ENCODE measurements at places on chromosomes 5 and 9.

- no peak for DNase-seq
Observed at GRCh38 chr5:2841208-2841607, 89.7 kb upstream of the IRX2 start.

DNA sequence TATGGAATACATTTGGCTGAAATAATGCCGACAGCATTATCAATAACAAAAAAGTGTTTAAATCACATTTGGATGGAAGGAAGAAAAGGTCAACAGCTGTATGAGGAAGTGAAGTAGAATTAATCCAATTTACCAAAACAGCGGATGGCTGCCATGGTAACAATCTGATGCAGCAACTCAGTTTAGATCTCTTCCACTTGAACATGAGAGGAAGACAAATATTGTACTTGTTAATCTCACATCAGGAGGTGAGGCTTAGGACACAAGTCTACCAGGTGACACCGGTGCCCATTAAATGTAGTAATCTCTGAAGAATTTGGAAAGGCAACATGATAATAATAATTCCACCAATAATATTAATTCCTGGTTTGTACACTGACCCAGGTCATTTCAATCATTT lies 2.4 kb downstream of the RASEF start:
- no peak for DNase-seq

DNA sequence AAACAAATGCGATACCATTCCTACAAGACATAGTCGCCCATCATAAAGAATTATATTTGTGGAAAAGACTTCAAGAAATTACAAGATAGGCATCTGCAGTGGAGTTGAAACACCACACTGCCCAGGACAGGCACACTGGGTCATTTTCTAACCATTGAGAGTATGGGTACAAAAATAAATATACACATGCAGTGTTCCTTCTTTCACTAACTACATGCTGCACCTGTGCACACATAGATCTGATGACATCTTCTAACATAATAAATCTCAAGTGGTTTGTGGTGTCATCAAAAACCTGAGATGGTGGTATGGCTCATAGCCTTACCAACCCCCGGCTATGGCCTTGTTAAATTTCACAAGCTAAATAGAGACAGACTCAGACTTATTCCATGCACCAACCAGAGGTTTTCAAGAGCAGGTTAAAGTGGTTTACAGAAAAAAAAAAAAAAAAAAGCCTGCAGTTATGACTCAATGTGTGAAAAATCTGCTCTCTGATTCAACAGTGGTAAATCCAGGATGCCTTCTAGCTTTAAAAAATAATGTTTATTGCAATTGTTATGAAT lies 12.4 kb upstream of the NFIB start:
- no peak for DNase-seq

- peak; percentile 55 for DNase-seq
Observed at GRCh38 chr9:13267743-13268142, 11.7 kb downstream of the MPDZ start.

DNA sequence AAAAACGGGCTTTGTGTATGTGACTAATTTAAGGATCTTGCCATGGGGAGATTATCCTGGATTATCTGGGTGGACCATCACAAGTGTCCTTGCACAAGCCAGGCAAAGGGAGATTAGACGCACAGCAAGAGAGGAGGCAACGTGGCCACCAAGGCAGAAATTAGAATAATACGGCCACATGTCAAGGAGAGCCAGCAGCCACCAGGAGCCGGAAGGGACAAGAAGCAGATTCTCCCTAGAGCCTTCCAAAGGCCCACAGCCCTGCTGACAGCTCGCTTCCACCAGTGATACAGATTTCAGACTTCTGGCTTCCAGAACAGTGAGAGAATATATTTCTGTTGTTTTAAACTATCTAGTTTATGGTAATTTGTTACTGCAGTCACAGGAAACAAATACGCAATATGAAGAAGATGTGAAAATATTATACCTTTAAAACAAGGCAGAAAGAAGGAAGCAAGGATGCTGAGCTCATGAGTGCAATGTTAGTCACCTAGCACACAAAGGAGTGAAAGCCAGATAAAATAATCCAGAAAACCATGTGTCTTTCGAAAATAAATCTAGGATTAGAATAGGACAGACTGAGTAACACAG lies 28.7 kb upstream of the F2RL1 start:
- no peak for DNase-seq

DNA sequence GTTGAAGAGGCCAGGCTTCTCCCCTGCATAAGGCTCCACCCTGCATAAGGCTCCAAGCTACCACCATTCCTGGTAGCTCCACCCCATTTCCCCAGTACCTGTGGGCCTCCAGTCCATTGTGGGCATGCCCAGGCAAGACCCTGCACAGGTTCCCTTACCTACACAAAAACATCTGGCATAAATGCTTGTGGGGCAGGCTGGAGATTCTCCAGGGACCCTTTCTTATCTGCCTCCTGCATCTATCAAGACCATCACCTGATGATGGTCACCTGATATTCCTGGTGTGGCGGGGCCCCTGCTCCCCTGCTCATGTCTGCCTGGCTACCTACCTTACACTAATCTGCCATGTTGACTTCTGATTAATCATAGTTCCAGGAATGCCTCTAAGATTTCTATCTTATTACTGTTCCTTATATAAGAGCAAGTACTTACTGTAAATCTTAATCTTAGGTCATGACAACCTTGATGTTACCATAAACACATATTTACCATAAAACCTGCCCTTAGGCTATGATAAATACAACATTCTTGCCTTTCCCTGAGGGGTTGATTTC lies 41.0 kb downstream of the FGD3 start:
- DNase-seq: no peak

GRCh38 chr9:94627287-94627686 lies 12.0 kb downstream of the FBP1 start:
- DNase-seq: no peak

GRCh38 chr9:3124001-3124400 lies 280.1 kb upstream of the PUM3 start:
- DNase-seq: no peak

DNA sequence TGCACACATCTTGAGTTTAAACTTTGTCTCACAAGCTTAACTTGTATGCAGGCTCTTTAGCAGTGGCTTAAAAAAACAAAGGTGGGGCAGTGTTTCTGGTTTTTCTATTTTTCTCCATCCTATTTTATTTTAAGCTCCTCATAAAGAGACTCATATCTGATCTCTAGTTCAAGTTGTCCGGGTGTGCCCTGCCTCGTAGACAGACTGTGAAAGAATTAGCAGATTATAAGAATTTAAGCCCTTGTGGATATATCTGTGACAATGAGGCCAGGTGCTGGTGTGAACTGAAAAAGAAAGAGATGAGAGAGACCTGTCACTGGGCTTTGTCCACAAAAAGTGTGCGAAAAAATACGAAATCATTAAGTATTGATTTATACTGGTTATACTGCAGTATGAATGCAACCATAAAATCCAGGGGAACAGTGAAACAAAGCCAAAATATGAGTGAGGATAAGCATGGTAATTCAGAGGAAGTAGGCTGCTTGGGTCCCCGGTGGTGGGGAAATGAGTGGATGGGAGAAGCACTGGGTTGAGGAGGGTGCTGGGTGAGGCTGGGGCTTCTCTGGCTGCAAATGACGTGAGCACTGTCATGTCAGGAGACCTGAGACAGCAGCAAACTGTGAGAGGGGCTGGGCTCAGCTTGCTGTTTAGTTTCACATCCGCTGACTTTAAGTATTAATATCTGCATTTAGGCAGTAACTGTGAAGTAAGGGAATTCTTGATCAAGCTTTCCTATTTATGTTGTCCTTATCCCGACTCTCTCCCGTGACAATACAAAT lies 179.7 kb upstream of the ANKRD55 start:
- no peak for DNase-seq

- no peak for DNase-seq
Observed at GRCh38 chr5:150046031-150046430, 40.3 kb downstream of the CSF1R start.

GRCh38 chr5:127876384-127876783 lies 173.2 kb downstream of the CCDC192 start:
- no peak for DNase-seq

DNA sequence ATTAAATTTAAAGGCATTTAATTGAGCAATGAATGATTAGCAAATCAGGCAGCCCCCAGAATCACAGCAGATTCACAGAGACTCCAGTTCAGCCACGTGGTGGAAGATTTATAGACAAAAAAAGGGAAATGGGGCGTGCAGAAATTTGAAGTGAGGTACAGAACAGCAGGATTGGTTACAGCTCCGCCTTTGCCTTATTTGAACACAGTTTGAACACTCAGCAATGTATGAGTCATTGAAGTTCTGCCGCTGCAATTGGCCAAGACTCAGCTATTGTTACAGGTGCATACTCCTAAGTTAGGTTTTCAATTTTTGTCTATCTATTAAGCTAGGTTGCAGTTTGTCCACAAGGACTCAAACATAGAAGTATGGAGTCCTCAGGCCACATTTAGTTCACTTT lies 157.7 kb upstream of the SLC12A2 start:
- no peak for DNase-seq

- no peak for DNase-seq
Observed at GRCh38 chr5:138252944-138253343, 21.5 kb downstream of the GFRA3 start.

GRCh38 chr5:173963182-173963838 lies 25.7 kb upstream of the C5orf47 start:
- DNase-seq: peak; percentile 12

DNA sequence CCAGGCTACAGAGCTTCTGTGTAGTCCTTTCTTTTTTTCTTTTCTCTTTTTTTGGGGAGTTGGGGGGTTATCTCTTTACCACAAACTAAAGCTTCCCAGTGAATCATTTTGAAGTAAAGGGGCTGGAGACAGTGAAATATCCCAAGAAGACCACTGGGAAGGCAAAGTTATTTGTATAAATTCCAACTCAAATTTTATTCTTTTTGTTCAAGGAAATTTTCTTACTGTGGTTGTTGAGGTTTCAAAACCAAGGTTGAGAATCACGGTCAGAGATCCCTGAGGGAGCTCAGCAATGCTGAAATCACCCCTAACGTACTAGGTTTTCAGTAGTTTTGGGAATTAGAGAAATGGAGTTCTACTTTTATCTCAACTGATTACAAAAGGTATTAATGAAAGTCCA lies 175.7 kb downstream of the ARHGEF28 start:
- no peak for DNase-seq

DNA sequence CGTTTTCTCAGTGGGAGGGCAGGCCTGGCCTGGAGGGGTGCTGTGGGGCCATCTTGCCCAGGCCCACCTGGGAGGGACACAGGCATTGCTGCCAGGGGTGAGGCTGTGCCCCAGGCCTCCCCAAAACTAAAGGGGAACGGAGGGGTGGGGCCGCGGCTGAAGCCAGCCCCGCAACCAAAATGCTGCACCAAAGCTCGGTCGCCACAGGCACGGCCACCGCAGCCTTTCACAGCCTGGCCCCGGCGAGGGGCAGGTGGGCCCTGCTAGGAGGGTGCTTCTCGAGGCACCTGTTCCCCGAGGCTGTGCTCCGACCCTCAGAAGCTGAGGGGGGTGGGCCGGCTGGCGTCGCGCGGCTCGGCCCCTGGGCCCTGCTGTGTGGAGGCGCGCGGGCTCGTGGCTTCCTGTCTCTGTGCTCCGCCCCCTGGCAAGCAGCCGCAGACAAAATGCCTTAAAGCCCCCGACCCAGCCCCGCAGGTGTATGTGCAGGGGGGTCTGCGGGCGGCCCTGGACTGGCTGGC lies 57.6 kb downstream of the JAK2 start:
- DNase-seq: no peak

- DNase-seq: no peak
Observed at GRCh38 chr5:42982107-42982622, 58.0 kb downstream of the ANXA2R start.

DNA sequence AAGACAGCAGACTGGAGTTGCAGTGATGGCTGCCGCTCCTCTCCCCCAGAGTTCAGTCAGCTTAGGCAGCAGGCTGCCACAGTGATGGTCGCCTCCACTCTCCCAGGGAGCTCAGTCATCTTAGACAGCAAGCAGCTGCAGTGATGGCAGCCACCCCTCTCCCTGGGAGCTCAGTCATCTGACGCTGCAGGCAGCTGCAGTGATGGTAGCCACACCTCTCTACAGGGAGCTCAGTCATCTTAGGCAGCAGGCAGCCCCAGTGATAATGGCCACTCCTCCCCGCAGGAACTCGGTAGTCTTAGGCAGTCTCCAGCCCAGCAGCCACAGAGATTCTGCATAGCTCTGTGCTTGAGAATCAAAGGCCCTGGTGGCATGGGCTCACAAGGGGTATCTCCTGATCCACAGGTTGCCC lies 582.7 kb downstream of the DTWD2 start:
- DNase-seq: no peak

DNA sequence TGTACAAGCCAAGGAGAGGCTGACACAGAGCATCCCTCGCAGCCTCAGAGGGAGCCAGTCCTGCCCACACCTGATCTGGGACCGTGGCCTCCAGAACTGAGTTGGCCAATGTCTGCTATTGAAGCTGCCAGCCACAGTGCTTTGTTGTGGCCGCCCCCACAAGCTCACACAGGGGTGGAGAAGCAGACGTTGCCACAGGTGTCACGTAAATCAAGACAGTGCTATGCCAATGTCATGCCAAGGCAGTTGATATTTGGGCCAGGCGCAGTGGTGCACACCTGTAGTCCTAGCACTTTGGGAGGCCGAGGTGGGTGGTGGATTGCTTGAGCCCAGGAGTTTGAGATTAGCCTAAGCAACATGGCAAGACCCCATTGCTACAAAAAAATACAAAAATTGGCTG lies 17.3 kb upstream of the TERT start:
- DNase-seq: no peak

- no peak for DNase-seq
Observed at GRCh38 chr9:134317400-134317789, 8.9 kb upstream of the RXRA start.

DNA sequence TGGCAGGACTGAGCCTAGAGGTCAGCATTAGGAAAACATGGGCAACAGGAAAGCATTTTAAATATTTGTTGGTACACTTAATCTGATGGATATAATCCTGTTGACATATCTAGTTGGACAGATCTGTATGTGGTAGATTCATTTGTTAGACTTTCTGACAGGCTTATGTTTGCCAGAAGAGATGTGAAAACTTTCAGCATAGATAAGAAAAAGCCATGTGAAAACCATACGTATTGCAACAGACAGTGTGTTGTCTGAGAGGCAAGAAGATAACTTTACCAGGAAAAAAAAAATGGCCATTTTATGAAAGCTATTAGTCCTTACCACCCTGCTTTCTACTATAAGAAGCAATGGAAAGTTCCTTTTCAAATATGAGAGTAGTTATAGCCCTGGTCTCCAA lies 1902.2 kb upstream of the C9orf72 start:
- no peak for DNase-seq

DNA sequence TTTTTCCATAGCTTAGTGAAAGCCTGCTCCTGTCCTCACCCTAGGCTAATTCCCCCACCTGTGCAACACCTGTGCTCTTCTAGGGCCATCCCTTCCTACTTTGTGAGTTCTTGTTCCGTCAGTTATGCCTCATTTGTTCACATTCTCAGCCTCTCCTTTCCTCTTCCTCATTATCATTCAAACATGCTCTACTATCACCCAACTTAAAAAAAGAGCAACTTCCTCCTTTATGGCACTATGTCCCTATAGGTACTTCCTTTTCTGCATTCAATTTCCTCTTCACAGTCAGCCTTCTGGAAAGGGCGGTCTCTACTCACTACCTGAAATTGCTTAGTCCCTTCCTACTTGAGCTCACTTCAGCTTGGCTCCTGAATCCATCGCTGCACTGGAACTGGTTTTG lies 111.8 kb upstream of the LHFPL2 start:
- no peak for DNase-seq
